HFFc6 (cell line): ENCODE measurements at places on chromosomes 1 and 21.
A peak's percentile ranks its signal among the peaks of the same experiment; 100 is the strongest.

DNA sequence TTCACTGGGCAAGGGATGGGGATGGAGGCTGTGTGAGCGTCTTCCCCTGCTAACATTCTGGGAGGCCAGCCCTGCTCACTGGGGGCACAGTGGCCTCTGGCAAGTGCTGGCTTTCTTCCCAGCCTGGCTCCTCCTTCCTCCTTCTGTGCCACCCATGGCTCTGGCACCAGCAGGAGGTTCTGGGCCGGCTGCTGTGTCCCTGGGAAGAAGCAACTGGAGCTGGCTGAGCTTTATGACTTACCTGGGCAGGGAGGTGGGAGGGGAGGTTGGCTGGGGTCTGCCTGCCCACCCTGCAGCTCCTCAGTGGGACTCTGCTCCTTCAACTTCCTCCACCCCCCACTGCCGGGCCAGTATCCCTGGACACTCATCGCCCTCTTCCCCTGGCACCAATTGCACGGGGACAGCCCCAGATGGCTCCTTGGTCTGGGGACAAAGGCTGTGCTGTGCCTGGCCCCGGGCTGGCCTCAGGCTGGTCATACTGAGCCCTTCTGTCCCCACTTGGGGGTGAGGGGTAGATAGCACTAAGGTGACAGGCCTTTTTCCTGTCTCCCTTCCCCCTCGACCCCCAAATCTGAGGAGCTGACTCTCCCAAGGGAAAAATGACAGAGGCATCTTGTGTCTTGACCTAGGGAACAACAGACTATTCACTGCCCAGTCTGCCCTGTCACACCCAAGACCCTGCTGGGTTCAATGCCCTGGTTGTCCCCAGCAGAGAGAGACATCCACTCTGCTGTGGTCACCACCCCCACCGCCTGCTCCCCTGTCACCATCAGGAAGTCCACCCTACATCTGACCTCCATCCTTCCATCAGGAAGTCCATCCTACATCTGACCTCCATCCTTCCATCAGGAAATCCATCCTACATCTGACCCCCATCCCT is 14.4 kb downstream of the CDK18 start:
- no peak for DNase-seq

GRCh38 chr1:237685551-237685950 is 205.2 kb downstream of the ZP4 start:
- DNase-seq = no peak

GRCh38 chr21:38820471-38821239 is 14.9 kb downstream of the ETS2 start:
- DNase-seq = no peak

DNA sequence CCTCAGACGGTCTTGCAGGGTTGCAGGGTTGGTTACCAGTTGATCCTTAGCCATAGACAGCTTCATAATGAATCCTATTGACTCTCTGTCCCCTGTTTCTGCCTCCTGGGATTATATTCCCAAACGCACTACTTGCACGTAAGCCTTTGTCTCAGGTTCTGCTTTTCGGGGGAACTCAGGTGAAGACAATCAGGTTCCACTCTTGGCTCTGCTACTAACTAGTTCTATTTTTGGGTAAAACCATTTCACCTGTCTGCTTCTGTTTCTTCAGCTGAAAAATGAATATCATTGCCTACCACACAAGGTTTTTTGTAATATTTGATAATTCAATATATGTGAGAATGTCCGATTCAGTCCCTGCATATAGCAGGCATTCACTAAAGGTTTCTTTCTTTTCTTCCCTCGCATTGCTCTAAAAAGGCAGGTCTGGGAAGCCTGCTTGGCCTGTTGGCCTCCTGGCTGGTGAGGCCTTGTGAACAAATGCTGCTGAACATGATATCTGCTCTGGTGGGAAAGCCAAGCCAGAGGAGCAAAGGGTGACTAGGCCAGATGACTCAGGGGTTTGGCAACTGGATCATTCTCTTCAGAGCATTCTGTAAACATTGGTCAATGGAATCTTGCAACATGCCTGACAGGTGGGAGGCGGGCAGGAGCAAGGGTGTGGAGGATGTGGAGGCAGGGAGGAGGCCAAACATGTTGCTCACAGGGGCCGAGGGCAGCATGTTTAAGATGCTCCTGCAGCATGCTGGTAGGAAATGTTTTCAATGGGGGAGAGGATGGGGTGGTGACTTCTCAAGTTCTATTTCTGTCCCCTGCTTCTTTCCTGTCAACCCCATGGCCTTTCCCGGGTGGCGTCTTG is 23.8 kb downstream of the IER5 start:
- DNase-seq = peak; percentile 97

DNA sequence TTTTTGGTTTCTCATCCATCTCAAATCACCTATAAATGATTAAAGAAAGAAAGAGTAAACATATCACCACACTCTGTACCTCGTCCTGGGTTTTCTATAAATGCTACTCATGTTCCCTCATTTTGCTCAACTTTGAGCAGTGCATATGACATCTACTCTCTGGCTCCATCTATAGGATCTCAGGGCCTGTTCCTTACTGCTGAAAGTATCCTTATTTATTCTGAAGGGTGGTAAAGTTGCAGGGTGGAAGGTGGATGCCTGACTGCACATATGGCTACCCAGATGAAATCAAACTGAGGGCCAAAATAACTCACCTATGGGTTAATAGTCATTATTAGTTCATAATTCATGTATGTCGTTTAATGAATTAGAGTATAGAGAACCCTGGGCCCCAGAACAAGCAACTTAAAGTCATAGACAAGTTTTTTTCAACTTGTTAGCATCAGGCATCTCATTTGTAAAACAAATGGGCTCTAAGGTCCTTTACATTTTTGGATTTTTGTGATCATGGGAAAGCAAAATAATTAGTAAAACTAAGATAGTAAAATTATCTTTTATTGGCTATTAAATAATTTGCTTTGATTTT is 46.5 kb downstream of the NCF2 start:
- DNase-seq = peak; percentile 68

DNA sequence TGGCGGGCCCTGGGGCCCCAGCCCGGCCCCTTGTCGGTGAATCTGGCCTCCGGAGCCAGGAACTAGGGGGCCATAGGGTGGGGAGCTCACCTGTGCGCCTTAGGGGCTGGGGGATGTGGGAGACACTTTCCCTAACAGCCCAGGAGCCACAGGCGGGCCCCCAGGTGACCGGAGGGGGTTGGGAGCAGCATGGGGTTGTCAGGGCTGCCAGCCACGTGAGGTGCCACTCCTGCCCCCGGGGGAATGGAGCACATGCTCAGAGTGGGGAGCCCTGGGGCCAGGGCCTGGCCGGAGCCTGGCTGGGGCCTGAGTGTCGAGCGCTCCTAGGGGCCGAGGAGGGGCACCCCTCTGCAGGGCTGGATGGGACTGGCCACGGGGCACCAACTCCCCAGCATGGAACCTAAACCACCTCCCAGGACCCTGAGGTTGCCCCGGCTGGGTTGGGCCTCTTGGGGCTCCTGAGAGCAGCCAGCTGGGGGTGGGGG is 19.9 kb downstream of the PRXL2B start:
- no peak for DNase-seq

- no peak for DNase-seq
Observed at GRCh38 chr1:232551386-232551785, 78.5 kb downstream of the SIPA1L2 start.

DNA sequence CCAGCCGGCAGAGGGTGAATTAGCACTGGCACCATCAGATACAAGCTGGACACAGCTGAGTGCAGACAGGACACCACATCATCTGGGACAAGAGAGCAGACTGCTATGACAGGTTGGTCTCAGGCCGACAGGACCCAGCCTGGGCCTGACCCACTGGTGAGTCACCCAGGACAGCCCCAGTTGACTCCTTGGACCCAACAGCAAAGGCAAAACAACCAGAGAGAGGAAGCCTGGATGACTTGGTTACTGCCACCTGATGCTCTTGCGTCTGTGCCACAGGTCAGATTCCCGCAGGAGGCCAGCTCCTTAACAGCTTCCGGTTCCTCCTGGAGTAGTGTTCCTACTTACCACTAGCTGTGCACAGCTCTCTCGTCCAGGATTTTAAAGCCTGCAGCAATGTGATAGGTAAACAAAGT is 18.5 kb downstream of the CCN1 start:
- DNase-seq = no peak

DNA sequence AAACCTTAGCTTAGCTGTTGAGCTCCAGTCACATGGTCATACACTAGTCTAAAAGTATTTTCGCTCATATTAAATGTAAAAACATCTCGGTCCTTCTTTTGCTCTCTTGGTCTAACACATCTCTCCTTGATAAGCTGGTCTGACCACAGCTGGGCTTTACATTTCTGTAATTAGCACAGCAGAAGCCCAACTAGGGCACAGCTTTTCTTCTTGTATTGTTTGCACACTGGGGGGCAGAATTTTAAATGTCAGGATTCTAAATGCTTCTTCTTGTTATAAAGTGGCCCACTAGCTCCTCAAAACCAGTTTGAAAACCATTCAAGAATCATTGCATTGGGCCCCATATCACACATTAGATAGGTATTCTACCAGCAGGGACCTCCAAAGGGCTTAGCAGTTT is 289.1 kb upstream of the PKN2 start:
- no peak for DNase-seq

- DNase-seq = no peak
Observed at GRCh38 chr1:197666769-197667285, 108.5 kb downstream of the DENND1B start.

- DNase-seq = peak; percentile 81
Observed at GRCh38 chr21:34579411-34579810, 35.5 kb downstream of the RCAN1 start.

GRCh38 chr1:231663211-231663792 is 36.7 kb downstream of the DISC1 start:
- no peak for DNase-seq

GRCh38 chr1:194600716-194601115 is 1414.3 kb upstream of the B3GALT2 start:
- no peak for DNase-seq

DNA sequence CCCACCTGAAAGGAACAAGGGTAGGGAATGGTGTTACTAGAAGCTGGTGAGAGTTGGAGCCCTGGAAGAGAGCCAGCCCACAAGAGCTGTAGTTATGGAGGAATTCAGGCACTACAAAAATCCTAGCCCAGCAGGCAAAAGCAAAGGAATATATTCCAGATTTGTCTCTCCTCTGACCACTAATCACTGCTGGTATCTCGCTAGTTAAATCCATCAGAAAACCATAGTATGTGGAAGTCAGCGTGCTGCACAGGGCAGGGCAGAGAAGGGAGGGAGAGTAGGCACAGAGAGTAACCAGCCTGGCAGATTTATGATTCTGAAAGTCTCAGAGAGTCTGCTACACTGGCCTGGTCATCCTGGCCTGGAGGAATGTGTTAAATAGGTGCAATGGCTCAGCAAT is 88.6 kb downstream of the SELENOF start:
- DNase-seq = peak; percentile 57

DNA sequence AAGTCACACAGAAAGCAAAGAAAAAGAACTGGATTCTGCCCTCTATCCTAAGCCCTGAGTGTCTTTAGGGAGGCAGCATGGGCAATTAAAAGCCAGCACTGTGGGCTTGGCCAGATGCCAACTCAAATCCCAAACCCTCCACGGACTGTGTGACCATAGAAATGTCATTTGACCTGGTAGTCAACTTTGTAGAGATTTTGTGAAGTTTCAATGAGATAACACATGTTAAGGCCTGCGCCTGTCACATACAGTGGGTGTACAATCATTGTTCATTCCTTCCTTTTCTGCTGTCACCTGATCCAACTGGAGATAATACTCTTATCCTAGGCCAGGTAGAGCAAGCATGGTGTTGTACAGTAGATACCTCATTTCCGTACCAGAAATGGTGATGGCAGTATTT is 54.2 kb downstream of the TMEM53 start:
- DNase-seq = no peak

GRCh38 chr1:228316589-228317387 is 89.8 kb downstream of the TRIM11 start:
- DNase-seq = no peak
